ENCODE measurements at places on chromosomes 7 and 10.

DNA sequence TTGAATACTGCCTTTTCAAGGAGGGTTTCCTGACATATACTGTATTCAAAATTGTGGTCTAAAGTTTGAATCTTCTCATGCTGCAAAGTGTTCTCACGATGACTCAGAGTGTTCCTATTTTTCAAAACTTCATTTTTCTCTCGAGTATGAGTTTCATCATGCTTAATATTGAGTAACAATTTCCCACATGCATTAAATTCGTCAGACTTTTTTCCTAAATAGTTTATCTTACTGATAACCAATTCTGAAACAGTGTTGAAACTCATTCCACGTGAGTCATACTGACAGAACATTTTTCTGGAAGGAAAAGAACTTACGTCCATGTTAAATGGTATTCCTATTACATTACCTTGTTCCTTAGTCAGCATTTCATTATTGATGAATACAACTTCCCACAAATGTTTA, 44.1 kb downstream of the ZNF33B start:
- no peak for DNase-seq

DNA sequence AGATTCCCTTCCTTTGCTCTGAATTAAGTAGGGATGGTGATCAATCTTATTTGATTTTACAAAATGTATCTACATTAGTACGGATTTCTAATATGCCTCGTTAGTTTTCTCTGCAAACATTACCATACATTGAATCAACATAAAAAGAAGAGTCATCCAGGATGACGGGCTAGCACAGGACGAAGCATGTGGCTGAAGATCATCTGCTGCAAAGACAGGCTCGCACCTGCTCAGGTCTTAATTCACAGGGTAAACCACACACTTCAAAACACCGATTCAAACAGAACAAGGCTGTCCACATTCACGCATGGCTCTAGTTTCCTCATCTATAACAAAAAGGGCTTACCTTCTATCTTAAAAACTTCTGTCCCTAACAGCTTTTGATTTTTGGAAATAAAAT, 323.0 kb downstream of the PARD3 start:
- no peak for DNase-seq

- DNase-seq, result no peak
These were observed 235.9 kb downstream of the REEP3 start for GRCh38 chr10:63757067-63757466.

GRCh38 chr7:110568388-110568787, 522.5 kb upstream of the LRRN3 start:
- DNase-seq, result no peak

GRCh38 chr10:72206511-72207229, 9.1 kb upstream of the ANAPC16 start:
- no peak for DNase-seq

GRCh38 chr7:67858931-67859330, 862.3 kb downstream of the TYW1 start:
- no peak for DNase-seq

GRCh38 chr7:121039510-121039822, 51.0 kb downstream of the CPED1 start:
- DNase-seq, result no peak

DNA sequence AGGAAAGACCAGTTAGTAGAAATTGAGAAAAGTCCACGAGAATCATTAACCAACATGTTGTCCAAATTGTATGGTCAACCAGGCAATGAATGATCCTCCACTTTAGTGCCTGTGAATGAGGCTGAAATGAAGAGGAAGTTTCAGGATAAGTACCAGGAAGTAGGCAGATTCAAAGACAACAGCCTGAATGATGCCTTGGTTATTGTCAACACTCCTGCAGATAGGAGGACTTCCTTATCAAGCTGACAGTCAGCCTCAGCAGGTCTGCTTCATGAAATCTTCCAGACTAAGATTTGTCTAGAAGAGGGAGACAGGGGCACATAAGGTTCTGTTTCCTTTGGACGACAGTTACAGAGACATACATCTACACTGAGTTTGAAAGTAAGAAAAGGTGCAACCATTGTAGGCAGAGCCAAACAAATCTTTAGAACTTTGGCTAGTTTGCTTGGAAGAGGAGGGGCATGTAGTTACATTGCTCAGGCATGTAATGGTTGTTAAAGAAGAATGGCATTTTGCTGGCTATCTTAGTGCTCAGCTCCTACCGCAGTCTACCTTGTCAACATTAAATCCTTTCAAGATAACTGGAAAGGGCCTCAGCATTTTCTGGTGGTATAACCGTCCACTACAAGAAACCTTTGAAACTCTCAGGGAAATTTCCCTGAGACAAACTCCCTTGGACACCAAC, 81.4 kb downstream of the ABI1 start:
- no peak for DNase-seq

DNA sequence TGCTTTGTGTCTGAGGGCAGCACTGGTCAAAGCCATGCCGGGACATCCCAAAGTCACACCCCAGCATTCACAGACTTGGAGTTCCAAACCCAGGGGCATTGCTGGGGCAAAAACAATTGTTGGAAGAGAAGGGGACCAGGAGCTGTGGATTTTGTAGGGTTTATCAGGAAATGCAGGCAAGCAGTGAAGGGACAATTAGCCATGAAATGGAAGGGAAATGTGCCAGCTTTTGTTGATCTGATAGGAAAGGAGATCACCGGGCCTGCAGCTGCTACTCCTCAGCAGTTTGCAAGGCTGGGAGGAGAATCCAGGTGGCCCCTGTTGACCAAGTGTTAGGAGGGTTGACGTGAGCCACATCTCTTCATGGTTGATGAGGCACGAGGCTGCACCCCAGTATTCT, 2.5 kb upstream of the BRI3 start:
- DNase-seq, result no peak

DNA sequence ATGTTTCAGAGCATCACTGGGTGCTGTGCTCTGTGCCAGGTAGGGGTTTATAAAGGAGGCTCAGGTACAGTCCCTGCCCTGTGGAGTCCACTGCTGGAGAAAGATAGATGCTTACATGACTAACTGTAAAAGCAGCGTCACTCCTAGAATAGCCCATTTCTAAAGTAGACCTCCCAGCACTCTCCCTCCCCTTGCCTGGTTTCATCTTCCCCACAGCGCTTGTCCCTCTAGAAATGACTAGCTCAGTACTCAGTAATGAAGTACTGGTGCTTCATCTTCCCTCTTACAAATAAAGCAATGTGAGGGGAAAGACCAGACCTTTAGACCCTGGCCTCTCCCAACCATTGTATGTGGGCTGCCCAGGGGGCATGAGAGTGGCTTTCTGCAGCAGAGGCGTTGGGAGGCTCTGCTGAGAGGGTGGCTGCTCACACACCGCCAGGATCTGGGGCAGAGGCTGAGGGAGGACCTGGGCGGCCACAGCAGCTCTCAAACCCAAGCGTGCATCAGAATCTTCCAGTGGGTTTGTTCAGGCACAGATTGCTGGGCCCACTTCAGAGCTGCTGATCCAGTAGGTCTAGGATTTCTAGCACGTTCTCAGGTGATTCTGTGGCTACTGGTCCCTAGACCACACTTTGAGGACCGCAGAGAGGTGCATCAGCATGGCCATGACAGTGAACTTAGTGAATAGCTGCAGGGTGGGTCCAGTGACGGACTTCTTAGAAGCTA, 110.3 kb upstream of the ANLN start:
- no peak for DNase-seq

GRCh38 chr7:106644999-106645398, 16.0 kb downstream of the CCDC71L start:
- DNase-seq, result no peak

DNA sequence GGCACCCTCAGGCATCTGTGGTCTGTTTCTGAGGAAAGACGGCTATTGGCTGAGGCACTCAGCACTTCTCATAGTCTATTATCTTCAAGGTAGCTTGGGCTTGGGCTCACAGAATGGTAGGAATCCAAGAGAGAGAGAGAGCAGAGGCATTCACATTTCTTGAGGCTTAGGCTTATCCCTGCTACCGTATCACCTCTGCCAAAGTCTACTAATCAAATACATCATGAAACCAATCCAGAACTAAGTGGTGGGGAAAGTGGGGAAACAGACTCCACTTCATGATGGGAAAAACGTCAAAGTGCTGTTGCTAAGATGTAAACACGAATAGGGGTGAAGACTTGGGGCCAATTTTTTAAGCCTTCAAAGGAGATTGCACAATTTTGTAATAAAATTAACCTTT, 271.1 kb upstream of the SEMA3D start:
- no peak for DNase-seq

DNA sequence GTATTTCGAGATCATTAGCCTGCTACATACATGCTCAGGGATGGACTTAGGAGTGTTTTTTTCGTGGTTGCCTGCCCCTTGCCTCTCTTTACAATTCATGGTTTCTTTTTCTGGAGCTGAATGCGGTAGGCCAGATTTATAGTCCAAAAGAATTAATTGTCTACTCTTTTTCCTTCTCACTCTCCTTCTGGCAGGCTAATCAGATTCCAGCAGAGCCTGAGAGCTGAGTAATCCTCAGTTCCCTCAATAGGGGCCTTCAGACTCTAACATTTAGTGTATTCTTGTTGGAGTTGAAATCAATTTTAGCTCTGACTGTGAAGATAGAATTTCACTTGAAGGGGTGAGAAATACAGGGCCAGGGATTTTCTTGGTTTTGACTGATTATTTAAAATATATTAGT, 16.4 kb downstream of the SORCS3 start:
- DNase-seq, result no peak

GRCh38 chr7:124908259-124908658, 21.4 kb downstream of the POT1 start:
- no peak for DNase-seq

DNA sequence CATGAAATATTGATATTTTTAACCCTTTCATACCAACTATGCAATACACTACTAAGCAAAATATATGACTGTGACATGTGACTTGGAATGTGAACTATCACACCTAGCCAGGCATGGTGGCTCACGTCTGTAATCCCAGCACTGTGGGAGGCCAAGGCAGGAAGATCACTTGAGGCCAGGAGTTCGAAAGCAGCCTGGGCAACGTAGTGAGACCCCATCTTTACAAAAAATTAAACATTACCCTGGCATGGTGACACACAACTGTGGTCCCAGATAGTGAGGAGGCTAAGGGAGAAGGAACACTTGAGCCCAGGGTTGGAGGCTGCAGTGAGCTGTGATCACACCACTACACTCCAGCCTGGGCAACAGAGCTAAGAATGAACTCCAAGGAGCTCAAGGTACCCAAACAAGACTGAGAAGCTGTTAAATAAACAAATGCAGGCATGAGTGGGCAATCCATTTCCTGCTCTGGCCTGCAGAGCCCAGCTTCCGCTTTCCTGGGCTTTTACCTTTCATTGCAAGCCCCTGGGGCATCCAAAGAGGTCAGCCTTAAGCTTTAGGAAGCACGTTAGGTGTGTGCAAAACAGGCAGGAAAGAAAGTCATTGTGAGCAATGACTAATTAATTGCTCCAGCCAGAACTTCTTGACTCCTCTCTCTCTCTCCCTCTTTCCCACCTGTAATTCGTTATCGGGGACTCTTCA, 162.1 kb upstream of the FOXK1 start:
- no peak for DNase-seq

DNA sequence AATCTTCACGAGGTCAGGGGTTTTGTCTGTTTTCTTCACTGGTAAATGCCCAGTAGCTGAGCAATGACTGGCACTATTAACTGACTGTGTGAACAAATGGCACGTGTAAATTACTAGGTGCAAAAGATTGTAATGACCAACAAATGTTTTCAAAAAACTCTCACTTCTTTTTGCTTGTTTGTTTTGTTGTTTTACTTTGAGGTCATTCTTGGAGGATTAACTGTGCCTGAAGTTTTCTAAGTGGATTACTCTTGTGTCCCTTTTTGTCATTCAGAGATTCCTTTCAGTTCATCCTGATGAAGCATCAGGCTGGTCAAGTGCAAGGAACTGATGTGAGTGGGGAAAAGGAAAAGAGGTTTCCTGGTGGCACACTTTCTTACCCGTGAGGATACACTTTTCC, 74.4 kb upstream of the PPP1R3C start:
- no peak for DNase-seq

DNA sequence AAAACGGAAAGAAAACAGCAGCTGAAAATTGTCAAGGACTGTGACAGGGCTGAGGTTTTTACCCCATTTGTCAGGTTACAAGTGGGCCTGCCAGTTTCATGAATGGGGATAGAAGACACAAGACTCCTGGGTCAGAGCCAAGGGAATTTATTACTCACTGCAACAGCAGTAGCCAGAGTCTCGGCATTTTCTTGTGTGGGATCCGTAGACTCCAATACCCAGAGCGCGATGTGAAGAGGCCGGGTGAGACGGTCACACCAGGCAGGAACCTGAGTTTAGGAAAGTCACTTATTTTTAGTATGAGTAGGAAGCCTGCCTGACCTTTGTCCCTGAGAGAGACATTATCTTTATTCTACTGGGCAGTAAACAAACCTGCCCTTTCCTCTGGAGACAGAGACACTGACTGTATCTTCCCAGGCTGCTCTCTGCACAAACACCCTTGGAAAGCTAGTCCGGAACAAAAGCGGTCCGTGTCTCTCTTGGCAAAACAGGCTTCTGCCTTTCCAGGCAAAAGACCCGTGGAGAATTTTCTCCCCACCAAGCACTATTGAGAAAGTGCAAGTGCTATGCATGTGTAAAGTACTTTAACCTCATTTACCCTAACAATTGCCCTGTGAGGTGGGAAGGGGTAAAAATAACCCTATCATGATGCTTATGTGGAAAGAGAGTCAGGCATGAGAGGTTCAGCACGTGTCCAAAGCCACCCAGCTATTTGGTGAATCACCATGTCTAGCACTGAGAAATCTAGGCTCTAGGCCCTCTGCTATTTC, 58.4 kb downstream of the JCAD start:
- no peak for DNase-seq

- no peak for DNase-seq
These were observed 824 bp downstream of the RELN start for GRCh38 chr7:103988468-103989199.

- no peak for DNase-seq
These were observed 211.7 kb downstream of the CCSER2 start for GRCh38 chr10:84540022-84540616.

GRCh38 chr7:30922596-30922995, 10.9 kb downstream of the AQP1 start:
- peak; percentile 19 for DNase-seq

GRCh38 chr10:43384252-43385221, 13.1 kb downstream of the FXYD4 start:
- DNase-seq, result no peak

DNA sequence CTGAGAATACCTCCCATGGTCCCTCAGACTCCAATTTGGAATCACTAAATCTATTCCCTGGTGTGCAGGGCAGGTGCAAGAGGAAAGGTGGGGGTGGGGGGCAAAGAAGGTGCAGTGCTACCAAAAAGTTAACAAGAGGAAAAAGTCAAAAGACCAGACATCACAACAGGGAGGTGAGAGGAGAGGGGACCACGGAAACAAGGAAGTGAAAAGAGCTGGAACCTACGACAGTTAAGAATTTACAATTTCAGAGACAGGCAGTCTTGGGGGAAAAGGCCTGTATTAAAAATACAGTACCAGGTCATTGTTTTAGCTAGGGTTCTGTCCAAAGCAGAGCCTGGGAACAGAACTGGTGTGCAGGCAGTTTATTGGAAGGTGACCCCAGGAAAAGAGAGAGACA, 14.6 kb downstream of the ITGB1 start:
- DNase-seq, result no peak

GRCh38 chr10:70756700-70757360, 28.3 kb downstream of the TBATA start:
- no peak for DNase-seq

GRCh38 chr7:157013101-157013500, 2.6 kb upstream of the MNX1 start:
- DNase-seq, result no peak

All from left colon (tissue), 2 donors.